ENCODE measurements at places on chromosomes 6 and 20.

- DNase-seq = no peak
Observed at GRCh38 chr6:3390698-3391097, 66.2 kb downstream of the SLC22A23 start.

DNA sequence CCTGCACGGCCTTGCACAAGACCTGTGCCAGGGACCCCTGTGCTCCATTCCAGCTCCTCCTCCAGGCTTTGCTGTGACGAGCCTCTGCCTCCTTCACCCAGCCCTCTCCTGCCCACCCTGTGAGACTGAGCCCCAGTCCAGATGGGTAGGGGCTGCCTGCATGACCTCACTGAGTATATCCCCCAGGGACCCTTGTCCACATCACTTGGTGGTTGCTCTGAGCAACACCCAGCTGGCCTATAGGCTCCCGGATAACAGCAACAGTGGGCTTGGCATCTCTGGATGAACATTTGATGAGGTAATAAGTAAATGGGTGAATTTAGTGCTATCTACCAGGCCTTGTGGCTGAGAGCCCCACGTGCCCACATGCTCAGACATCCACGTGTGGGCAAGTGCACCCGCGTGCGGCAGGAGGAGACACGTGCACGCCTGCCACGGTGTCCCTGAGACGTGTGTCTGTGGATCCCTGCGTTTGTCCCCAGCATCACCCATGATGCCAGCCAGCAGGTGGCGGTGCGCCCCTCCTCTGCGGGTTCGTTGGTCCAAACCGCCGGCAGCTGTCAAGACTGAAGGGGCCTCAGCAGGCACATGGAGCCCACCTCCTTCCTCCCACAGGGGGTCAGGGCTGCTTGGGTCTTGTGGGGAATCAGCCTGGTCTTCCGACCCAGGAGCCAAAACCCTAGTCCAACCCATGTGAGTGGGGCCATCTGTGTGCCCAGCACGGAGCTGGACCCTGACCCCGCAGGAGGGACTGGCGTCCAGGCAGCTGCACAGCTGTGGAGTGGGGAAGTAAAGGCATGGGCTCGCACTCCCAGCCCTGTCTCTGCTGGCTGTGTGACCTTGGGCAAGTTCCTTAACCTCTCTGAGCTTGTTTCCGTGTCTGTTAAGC, 45.9 kb downstream of the FGD2 start:
- DNase-seq = peak; percentile 77

DNA sequence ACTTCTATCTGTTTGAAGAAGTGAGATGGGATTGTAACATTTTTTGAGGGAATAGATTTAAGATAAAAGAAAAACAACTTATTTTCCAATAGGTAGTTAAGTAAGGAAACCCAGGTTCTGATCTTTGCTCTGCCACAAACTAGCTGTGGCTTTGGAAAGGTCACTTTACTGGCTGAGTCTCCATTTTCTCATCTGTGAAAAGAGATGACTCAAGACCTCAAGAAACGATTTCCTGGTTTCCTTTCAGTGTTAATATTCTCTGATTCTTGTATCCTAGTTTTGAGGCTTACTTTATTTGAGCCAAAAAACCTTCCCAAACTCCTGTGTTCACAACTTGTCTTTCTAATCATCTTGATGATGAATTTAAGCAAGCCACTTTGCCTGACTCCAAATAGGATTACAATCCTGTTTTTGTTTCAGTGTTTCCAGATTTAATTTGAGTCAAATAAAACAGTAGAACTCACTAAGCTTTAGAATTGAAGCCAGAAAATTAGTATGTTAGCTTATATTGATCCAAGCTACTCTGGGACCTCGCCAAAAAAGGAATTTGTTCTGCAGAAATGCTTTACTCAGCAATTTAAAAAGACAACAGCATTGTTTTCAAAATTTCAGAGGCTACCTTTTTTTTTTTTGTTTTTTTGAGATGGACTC, 51.1 kb downstream of the ENPP1 start:
- no peak for DNase-seq

GRCh38 chr6:157604816-157605215, 218.2 kb upstream of the SNX9 start:
- DNase-seq = no peak

- DNase-seq = no peak
Observed at GRCh38 chr20:57714409-57715267, 4.8 kb upstream of the PMEPA1 start.

GRCh38 chr20:61414455-61414991, 162.5 kb downstream of the CDH4 start:
- DNase-seq = no peak

GRCh38 chr6:124319410-124319809, 515.7 kb downstream of the NKAIN2 start:
- no peak for DNase-seq

DNA sequence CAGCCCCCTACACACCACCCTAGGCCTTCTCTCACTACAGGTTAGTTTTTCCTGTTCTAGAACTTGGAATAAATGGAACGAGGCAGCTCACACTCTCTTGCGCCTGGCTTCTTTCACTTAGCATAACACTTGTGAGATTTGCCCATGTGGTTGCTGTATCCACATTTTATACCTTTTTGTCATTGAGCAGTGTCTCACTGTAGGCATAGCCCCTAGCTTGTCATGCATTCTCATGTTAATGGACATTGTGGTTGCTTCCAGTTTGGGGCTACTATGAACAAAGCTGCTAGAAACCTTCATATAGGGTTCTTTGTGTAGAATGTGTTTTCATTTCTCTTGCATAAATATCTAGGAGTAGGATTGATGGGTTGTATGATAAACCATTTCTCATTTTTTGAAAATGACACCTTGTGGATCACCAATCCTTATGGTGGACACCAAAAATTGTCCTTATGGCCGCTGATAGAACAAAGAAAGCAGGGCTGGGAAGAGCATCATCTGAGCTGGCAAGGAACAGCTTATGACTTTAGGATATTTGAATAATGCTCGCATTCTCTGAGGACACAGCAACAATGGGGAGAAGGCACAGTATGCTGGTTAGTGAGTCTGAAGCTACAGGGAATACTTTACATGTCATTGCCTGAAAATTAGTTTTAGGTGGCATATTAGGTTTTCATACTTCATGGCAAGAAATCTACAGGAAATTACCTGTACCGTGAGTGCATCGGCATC, 9.8 kb upstream of the SLC22A23 start:
- DNase-seq = no peak

DNA sequence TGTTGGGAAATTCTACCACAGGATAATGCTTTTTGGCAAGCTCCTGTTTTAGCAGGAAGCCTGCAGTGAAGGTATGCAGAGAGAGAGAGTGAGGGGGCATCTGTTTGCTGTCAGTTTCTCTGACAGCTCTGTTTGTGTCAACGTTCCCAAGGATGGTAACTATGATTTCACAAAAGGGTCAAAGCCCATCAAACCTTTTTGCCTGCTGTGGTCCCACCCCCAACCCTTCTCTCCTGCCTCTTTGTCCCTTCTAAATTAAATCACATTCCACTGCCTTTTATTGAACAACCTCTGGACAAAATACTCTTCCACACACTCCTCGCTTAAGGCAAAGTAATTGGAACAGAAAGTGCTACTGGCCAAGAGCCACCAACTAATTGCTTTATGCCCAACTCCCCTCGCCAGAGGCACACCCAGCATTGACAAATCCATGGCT, 128.3 kb downstream of the TSHZ2 start:
- no peak for DNase-seq

GRCh38 chr6:98880486-98880885, 46.1 kb downstream of the POU3F2 start:
- no peak for DNase-seq

DNA sequence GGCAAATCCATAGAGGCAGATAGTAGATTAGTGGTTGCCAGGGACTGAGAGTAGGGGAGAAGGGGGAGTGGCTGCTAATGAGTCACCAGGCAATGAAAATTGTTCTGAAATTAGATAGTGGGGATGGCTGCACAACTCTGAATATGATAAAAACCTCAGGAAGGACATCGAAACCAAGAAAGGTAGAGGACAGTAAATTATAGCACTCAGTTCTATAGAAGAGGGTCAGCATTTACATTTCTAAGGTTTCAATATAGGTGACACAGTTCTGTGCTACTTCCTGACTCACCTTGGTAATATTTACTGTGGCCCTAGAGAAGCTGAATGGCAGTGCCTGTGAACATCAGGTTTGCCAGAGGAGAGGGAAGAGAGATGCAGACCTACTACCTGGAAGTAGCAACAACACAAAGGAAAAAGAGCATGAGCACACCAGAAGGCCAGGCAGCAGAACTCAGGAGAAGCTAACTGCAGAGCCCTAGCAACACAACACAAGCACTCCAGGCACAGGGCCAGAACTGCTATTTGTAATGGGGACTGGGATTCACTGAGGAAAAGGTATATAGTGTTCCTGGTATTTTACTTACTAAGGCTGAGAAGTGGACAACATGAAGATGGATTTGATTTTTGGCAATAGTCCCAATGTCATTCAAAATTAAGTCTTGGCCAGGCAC, 75.9 kb downstream of the PLCG1 start:
- no peak for DNase-seq

DNA sequence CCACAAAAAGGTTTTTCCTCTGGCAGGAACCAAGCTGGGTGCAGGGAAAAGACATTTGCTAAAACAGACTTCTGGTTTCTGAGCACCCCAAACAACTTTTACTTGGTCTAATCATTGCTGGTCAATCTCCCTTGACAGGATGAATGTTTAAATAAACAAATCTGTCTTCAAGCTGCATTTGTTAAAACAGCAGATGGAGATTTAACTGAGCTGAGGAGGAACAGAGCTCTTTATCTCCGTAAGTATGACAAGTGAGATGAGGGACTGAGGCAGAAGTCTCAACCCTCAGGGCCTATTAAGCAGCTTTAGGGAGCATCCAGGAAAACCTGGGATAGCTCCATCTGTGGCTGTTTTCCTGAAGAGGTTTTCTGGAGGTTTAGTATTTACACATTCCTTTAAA, 40.6 kb downstream of the NINL start:
- no peak for DNase-seq

DNA sequence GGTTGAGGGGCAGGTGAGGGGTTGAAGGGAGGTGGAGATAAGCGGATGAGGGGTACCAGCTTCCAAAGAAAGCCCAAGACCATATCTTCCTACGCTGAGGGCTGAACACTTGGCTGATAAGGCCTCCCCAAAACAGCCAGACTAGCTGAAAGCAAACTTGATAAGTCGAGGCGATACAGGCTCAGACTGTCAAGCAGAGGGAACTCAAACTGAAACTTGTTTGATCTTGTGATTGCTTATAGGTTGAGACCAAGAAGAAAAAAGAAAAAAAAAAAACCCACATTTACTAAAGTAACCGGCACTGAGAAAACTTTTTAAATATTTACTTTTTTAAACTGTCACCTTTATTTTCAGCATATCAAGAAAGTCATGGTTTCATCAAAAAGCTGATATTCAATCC, 73.6 kb downstream of the TRERF1 start:
- DNase-seq = no peak

All from stimulated activated CD8-positive, alpha-beta memory T cell treated with anti-CD3 and anti-CD28 coated beads, Interleukin-15, amount 100 ng/mL, for 4 hours (primary cell).